ENCODE measurements at places on chromosomes 2 and 18.

DNA sequence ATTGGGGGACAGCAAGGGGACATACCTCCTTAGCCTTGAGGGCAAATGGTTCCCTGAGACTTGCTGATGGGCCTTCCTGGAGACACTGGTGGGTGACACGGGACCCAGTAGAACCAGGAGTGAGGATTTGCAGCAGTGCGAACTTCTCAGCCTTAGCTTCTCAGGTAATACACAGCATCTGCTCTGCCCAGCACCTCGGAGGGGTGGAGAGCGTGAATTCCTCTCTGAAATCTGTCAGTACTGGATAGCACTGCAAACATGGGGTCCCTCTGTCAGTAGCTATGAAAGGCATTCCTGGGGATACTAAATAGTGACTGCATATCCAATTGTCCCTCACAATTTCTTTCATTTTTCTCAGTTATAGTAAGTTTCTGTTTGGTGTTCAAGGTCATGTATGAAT lies 151.7 kb downstream of the GBX2 start:
- no peak for DNase-seq

- no peak for DNase-seq
Measured at GRCh38 chr18:49029628-49030027, 78.9 kb upstream of the SMAD7 start.

DNA sequence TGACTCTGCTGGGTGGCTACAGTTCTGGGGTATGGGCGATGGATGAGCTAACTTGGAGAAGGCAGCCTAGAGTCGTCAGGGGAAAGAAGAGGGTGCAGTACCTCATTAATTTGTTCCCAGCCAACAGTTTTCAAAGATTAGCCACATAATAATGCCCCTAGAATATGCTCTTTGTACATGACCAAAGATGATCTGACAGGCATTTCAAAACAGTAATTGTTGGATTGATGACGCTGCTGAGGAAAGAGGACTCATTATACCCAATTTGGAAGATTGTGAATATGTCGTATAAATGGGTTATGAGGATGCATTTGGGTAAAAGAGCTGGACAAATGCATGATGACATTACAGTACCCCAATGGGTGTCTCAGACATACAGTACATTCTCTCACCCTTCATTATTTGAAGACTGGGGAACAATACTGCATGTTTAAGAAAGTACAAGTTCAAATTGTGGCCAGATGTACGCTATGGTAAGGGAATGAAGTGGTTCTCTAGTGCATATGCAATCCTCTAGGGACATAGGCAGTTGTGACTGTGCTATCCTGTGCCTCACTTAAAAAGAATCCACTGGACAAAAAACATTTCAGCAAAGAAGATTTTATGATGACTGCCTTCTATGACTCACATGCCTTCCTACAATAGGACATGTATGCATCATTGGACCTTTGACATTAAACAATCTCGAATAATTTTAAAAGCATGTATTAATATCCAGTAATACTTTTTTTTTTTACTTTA lies 233.2 kb downstream of the CNTNAP5 start:
- no peak for DNase-seq

DNA sequence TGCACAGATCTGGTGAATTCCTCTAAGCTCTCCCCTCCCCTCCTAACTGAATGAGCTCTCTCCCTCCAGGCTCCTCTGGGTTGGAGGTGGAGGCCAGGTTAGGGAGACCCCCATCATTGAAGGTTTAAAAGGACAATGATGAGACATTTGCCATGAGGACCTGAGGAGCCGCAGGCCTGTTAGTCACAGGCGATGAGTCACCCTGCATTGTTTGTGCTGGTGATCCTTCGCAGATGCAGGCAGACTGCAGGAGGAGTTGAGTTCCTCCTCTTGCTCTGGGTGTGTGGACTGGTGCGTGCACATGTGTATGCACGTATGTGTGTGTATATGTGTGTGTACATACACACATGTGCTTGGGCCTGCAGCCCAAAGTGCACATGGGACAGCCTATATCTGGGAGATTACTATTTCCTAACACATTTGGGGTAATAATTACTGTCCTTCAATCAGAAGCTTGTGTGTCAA lies 42.0 kb downstream of the MCFD2 start:
- DNase-seq = no peak

- DNase-seq = no peak
Measured at GRCh38 chr2:46767706-46768105, 147.9 kb downstream of the MCFD2 start.

DNA sequence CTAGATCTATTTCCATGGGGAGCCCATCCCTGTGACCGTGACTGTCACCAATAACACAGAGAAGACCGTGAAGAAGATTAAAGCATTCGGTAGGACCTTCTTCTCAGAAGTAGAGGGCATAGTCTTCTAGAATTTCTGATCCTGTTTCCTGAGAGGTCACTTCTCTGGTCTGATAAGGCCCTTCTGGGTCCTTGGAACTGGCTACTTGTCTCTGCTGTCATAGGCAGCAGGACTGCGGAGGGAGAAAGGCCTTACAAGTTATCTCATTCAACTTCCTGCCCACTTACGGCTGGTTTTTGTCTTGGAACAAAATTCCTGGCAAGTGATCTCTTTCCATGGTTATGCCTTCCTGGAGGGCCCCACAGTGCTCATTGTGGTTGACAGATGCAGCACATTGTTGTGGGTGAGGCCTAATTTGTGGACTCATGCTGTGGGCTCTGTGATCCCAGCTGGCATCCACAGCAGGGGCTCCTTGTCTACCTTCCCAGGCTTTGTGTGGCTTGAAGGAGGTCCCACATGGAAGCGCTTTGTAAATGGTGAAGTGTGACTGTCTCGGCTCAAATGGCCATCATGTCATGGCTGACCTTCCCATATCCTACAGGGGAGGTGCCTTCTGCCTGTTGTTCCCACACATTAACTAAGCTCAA lies 22.0 kb downstream of the SAG start:
- DNase-seq = no peak

GRCh38 chr2:24855022-24855622 lies 61.9 kb downstream of the CENPO start:
- no peak for DNase-seq

GRCh38 chr2:6139916-6140315 lies 447.7 kb downstream of the SOX11 start:
- DNase-seq = no peak

GRCh38 chr2:42446503-42447271 lies 47.1 kb downstream of the KCNG3 start:
- no peak for DNase-seq

GRCh38 chr2:197195518-197195917 lies 115.1 kb downstream of the ANKRD44 start:
- no peak for DNase-seq

DNA sequence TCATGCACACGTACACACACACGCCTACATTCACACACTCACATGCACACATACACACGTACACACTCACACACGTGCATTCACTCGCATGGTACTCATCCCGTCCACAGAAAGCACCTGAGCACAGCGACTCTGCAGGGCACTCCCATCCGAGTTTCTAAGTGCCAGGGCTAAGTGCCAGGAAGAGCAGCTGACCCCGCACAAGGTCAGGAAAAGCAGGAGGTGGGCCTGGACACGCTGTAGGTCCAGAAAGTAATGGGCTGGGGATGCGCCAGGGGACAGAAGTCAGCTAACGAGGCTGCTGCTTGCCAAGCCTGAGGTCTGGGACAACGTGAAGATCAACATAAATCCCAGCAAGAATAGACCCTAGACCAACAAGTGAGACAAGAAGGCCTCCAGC lies 15.8 kb downstream of the ADI1 start:
- DNase-seq = no peak

DNA sequence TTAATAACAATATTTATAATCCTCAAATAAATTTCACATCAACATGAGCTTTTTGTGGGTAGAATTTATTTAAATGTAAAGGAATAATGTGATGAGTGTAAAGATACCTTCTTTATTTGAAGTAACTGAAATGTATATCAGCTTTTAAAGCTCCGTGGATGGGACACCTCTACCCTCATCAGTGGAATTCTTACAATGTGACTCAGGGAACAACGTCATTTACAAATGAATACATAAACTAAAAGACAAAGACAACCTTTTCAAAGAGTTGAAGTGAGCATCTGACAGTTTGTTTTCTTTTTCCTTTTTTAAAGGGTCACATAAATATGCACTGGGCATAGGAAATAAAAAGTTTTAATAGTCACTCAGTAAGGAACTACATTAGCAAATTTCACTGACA lies 1127.0 kb upstream of the CRIM1 start:
- DNase-seq = no peak

- DNase-seq = no peak
Measured at GRCh38 chr2:111973701-111974100, 75.3 kb downstream of the MERTK start.

DNA sequence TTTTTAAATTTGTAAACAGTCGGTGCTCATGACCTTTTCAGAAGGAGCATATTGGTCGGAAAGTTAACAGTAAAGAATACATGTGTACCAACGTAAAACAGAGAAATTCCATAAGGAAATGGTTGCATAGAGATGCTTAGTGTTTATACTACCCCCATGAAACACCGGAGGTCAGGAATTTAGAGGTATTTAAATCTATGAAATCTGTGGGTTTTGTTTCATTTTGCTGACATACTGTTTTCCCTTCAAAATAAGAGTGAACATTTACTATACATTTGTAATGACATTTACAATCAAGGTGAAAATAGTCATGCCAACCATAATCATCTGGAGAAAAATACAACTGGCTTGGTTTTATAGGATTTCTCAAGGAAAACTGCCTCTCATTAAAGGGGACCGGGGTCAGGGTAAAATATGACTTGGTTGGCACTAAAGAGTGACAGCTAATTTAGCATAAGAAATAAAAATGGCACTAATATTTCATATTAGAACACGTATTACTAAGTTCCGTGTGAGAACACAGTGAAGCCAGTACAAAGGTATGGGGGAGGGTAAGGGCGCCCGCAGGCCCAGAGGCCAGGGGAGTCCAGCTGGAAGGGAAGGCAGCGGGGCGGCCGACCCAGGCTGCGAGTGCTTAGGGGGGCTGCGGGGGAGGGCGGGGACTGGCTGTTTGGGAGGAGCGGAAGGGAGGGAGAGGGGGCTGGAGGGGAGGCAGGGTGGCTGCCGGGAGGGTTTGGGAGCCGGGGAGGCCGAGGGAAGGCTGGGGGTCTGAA lies 1.1 kb upstream of the RNU4ATAC start:
- peak; percentile 43 for DNase-seq

GRCh38 chr18:59478591-59478990 lies 119.5 kb upstream of the LMAN1 start:
- no peak for DNase-seq

DNA sequence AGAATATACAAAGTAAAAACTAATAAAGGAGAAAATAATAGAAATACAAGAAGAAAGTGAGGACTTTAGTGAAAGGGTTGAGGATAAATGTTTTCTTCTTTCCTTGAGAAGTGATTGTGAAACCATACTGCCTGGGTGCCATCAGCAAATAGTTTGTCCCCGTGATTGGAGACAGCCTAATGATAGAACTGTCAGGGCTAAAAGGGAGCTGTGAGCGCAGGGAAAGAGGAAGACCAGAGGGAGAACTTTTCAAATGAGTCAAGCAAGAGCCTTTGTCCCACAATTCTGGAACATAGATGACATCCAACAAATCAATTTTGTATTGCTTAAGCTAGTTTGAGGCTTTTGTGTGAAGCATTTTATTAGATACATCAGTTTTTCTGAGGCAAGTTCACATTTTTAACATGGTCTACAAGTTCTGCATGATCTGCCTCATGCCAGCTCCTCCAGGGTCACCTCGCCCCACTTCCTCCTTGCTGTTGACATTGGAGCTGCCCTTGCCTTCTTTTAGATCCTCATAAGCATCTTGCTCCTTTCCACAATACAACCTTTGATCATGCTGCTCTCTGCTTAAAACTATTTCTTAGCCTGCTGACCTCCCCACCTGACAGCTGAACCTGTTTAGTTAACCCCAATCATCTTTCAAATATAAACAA lies 213.4 kb upstream of the REG3G start:
- DNase-seq = no peak

DNA sequence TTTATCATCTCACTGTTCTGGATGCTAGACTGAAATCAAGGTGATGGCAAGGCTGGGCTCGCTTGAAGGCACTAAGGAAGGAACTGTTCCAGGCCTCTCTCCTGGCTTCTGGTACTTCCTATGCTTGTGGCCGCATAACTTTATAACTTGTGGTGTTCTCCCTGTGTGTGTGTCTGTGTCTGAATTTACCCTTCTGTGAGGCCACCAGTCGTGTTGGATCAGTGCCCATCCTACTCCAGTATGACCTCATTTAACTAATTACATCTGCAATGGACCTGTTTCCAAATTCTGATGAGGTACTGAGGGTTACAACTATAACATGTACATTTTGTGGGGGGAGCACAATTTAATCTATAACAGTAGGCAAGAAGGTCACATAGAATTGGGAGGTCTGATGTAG lies 41.6 kb downstream of the LYPD6B start:
- no peak for DNase-seq

GRCh38 chr2:182586426-182586825 lies 129.6 kb upstream of the DNAJC10 start:
- peak; percentile 14 for DNase-seq

DNA sequence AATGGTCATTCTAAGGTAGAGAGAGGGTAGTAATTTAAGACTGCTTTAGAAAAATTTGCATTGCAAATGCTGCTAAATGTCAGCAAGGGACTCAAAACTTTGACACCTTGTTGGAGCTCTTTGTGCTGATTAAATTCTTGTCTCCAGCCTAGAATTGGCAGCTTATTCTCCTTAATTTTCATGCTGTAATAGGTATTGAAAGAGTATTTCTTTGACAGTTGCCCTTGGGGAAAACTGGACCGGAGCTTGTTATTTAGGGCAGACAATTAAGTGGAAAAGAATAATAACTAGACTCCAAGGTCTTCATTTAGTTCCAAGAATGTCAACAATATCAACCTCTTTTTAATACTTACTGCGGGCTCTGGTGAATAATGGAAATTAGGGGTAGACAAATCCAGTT lies 264.0 kb downstream of the TPGS2 start:
- no peak for DNase-seq

DNA sequence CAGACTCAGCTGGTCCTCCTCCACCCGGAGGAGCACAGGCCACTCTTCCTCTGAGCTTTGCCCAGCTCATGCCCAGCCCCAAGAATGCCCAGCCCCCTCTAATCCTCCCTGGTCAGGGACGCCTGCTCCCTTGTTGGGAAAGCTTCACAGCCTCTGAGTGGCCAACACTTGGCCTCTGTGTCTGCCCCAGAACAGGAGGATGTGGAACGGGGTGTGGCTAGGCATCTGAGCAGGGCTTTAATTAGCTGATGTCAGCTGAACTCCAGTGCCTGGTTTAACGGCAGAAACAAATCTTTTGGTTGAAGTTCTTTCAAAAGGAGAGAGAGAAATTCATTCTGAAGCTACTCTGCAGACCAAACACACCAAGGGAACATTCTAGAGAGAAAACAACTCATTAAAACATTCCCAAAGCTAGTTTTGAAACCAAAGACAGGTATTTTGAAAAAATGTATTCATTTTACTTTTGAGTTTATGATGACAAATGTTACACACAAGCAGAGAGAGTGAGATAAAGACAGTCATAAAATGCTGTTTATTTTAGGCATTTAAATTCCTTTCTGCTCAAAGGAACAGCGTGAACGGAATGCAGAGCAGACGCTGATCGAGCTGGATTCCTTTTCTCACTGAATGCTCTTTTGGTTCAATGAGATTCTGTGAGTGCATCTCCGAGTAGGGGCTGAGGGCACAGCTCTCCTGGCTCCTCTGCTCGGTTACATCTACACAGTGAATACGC lies 63.8 kb downstream of the RTP5 start:
- no peak for DNase-seq

GRCh38 chr2:31136732-31137131 lies 1.5 kb downstream of the GALNT14 start:
- DNase-seq = peak; percentile 46
